AG04449 (cell line): ENCODE measurements at places on chromosomes 12 and 14.

- no peak for DNase-seq
These were observed 308.8 kb downstream of the EGLN3 start for GRCh38 chr14:33642080-33642479.

- no peak for DNase-seq
These were observed 36.4 kb upstream of the P2RX7 start for GRCh38 chr12:121096199-121096798.

DNA sequence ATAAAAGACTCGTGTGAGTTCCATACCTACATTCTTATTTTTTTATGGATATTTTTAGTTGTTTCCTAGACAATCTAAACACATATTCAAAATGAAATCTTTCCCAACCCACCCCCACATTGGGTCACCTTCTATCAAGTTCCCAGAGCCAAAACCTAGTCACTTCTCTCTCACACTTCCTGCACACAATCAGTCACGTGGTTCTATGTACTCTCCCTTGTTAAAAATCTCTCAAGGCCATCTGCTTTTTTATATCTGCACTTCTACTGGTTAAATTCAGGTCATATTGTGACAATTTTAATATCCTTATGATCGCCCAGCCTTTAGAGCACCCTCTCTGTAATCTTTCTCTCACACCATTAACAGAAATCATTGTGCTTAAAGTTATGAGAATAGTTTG lies 175.0 kb upstream of the SYT10 start:
- no peak for DNase-seq

DNA sequence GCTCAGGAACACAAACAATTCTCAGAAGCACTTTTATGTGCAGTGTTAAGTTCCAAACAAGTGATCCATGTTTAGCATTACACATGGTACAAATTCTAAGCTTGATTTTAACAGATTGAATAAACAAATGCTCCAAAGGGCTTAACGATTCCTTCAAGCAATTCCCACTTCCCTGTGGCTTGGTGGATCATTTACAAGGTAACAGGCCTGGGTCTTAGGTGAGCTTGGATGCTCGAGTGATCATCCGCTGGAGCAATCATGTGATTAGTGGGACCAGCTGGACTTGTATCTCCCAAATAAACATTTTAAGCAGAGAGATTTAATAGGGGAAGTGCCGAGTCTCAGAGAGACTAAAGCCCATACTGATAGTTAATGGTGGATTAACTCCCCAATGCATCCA lies 70.7 kb downstream of the CALM1 start:
- DNase-seq: no peak

DNA sequence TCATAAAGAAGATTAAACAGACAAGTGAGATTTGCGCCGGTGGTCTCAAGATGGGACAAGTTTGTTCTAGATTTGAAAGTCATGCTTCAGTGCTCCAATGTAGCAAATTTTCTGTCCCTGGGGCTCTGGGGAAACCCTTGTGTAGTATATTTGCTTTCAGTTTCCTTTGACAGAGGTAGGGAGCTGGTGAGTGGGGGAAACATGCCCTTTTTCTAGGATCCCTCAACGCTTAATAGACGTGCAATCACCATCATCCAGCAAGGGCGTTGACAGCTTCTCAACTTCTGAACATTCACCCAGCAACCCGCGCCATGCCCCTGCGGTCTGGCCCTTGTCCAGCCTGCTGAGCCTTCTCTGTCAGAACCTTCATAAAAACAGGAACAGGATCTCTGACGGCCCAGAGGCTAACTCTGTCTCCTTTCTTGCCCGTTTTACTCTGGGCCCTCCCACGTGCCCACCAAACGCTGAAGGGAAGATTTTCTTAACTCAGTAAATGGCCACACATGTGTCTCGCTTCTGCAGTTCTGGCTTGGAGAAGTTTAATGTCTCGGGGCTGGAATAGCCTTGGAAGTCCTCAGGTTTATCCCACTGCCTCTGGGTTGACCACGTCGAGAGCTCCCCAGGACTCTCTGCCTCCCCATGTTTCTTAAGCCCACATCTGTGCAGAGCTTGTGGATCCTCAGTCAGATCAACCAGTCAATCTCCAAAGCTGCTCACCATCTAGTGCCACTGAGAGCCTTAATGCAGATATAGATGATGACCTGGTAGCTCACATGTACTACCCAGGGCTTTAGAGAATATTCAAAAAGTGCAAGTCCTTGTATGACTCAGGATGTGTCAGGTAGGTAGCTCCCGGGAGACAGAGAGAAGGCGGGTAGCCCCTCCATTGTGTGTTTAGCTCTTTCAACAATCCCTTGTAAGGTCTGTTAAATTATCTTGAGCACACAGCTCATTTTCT lies 58.1 kb upstream of the CCND2 start:
- no peak for DNase-seq

DNA sequence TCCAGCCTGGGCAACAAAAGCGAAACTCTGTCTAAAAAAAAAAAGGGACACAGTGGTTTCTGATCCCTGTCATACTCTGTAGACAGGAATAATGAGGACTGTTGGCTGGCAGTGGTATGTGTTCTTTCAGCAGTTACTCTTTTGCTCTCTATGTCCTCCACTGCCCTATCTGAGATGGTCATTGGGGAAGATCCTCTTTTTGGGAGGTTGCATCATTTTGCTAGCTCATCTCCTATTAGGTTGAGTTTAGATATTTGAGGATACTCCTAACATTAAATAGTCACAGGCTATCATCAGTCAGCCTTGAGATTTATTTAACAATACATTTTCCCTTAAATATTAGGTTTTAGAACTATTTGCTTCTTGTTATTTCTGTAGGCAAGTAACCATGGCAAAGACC lies 5.9 kb upstream of the CCDC91 start:
- DNase-seq: no peak

- no peak for DNase-seq
These were observed 370.6 kb downstream of the KCNH5 start for GRCh38 chr14:62674563-62675237.

DNA sequence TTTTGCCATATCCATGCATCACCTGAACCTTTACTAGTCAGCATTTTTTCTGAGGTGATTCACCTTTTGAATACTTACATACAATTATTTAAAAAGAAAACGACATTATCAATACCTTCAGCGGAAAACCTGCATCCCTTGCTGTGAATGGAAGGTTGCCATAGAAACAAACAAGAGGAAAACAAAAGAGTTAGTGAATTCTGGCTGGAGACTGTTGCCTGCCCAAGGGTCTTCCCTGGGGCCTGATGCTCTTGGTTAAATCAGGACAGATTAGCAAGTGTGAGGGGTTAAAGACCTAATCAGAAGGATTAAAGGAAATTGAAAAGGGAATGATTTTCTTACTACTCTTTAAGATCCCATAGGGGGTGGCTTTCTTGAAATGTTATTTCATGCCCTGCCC lies 96.0 kb upstream of the WSCD2 start:
- DNase-seq: no peak

- no peak for DNase-seq
These were observed 17.9 kb upstream of the CAMKK2 start for GRCh38 chr12:121314431-121314830.
